Stimulated activated CD4-positive, alpha-beta T cell treated with anti-CD3 and anti-CD28 coated beads, Interleukin-15, amount 100 ng/mL, for 1 hour (primary cell): ENCODE measurements at places on chromosomes 11 and 22.

DNA sequence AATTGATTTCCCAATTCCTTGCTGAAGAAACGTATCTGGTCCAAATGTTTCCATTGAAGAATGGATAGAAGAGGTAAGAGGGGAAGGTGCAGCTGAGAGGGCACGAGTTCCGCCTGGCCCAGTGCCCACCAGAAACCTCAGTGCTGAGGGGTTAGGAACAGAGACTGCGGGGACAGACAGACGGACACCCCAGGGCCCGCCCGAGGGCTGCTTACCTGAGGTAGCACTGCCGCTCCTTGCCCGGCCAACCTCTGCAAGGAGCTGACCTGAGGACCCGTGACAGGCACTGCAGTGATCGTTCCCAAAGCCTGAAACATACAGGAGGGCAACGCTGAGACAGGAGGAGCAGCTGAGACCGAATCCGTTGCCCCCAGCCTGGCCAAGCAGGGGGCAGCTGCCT lies 89.6 kb downstream of the PHF21B start:
- DNase-seq = no peak

DNA sequence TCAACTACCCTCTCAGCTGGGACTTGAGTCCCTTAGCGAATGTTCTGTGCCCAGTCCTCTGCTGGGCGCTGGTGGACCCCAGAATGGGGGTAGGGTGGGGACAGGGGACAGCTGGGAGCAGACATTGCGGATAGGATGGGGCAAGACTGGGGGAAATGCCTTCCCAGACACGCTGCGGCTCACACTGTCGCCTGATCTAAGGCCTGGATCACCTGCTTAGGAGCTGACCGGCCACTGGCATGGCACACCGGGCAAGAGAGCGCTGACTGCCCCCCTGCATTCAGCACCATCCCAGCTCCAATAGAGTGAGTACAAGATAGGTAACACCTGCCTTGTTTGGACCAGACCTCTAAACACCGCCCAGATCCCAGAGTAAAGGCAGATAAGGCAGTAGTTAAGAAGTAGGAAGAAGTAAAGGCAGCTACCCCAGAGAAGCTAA lies 1.4 kb downstream of the ARVCF start:
- DNase-seq = no peak

GRCh38 chr11:2077061-2077802 lies 62.0 kb downstream of the IGF2 start:
- DNase-seq = no peak

DNA sequence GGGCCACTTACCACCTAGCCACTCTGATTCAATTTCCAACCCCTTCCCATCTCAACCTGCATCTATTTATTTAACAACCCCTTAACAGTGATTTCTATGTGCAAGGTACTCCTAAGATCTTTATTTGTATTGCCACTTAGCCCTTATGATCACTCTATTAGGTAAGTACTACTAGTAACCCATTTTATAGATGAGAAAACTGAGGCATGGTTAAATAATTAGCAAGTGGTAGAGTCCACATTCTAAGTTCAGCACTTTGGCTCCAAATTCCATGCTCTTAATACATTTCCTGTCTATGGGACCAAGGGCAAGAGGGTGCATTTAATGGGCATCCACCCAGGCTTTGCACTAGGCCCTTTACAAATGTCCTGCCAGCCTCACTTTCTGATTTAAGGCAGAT lies 38.1 kb upstream of the CSNK2A3 start:
- no peak for DNase-seq

DNA sequence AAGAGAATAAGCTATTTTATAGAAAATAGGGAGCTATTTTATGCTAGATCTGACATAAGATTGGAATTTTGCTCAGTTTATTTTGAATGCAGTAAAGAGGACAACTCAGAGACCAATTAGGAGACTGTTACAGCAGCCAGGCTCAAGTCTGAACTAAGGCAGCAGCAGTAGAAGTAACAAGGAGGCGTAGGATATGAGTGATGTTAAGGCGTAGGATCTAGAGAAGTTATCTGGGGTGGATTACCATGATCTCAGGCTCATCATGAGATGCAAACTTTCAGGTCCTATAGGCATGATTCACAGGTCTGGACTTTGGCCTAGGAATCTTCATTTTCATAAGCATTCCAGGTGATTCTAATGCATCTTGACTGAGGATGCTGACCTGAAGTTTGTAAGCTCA lies 108.9 kb upstream of the BLID start:
- no peak for DNase-seq
